ENCODE measurements at places on chromosomes 11 and 22.

- no peak for DNase-seq
These were observed 44.0 kb downstream of the PISD start for GRCh38 chr22:31618057-31618456.

- no peak for DNase-seq
These were observed 83.9 kb upstream of the TIMP3 start for GRCh38 chr22:32717337-32718240.

GRCh38 chr11:47469361-47470179 is 20.6 kb upstream of the RAPSN start:
- no peak for DNase-seq

GRCh38 chr11:125262830-125263218 is 98.3 kb downstream of the PKNOX2 start:
- no peak for DNase-seq
